ACHN (cell line): ENCODE measurements at places on chromosomes 5 and 9.

DNA sequence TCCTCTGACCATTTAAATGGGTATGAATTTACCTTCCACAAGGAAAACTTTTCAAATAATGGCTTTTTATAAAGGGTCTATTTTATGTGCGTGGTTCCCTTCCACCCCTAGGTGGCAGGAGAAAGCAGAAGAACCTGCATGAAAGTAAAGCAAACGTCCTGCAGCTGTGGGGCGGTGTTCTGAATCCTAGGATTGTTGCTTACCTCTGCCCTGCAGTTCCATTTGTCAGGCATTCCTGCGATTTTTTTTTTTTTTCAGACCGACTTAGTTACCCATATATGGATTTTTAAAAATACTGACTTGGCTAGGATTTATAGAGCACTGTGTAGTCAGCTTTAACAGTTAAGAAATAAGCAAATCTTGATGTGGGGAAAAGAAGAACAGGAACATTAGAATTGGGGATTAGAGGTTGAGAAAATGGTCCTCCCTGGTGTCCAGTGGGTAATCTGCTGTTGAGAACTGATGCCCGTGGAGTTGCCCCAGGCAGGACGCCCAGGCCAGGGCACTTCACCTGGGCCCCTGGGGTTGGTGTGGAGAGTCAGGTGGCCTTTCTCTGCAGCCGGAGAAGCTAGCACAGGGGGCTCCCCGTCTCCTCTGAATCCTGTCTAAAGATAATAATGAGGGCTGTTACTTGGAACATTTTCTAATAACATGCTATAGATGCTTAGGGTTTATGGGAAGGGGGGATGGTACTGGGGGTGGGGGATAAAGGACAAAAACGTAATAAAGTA, 30.4 kb upstream of the LTC4S start:
- peak; percentile 71 for DNase-seq

- peak; percentile 48 for DNase-seq
These were observed 1467.1 kb downstream of the FOXD4L5 start for GRCh38 chr9:63817622-63818518.

- DNase-seq: no peak
These were observed 62.8 kb upstream of the ZFAND5 start for GRCh38 chr9:72427801-72428200.

- DNase-seq: no peak
These were observed 47.0 kb downstream of the DNAJC21 start for GRCh38 chr5:34976347-34976746.

DNA sequence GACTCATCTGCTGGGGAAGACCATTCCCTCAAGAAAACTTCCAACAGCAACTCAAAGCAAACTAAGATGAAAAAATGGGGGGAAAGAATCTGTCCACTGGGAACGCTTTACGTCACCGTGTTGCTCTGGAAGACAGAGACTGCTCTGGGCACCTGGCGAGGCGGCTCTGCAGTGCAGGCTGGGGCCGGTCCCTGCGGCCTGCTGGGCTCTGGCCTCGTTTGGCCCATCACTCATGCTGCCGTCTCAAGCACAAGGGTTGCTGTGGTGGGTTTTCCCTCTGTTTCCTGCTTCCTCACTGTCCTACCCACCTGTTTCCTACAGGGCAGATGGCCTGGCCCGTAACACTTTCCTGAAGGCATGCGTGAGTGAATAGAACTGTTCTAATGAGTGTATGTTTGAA, 92.9 kb upstream of the OTULINL start:
- no peak for DNase-seq

DNA sequence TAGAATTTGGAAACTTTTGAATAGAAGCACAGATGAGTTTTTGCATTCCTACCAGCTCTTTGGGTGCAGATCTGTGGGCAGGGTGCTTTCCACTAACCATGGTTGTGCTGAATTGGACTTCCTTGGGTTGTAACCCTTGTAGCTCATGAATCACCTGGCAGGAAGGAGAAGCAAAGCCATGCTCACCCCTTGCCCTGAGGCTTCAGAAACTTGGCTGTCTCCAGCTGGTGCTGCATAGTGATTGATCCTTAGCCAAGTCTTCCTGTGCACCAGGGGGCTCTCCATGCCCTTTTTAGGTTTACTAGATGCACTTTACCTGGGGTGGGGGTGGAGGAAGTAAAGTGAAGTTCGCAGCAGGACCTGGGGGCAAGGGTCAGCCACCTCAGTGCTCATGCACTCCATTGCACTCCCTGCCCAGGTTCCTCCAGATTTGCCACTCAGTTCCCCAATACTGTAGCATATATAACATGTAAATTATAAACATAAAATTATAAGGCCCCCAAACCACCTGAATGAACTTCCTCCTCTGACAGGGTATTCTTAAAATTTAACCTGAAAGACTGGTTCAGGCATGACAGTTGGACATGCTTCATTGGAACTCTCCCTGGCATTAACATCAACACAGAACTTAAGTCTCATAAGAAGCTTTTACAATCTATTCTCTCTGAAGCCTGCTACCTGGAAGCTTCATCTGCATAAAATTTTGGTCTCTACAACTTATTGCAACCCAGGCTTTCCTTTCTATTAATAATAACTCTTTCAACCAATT, 25.8 kb upstream of the IFNA14 start:
- no peak for DNase-seq

GRCh38 chr5:51476431-51476830, 93.2 kb downstream of the ISL1 start:
- DNase-seq: no peak

GRCh38 chr5:308672-309271, 12.7 kb upstream of the AHRR start:
- no peak for DNase-seq

GRCh38 chr5:68822796-68823195, 271.0 kb upstream of the SLC30A5 start:
- DNase-seq: no peak

- no peak for DNase-seq
These were observed 50.6 kb downstream of the PCSK5 start for GRCh38 chr9:75941066-75941465.

DNA sequence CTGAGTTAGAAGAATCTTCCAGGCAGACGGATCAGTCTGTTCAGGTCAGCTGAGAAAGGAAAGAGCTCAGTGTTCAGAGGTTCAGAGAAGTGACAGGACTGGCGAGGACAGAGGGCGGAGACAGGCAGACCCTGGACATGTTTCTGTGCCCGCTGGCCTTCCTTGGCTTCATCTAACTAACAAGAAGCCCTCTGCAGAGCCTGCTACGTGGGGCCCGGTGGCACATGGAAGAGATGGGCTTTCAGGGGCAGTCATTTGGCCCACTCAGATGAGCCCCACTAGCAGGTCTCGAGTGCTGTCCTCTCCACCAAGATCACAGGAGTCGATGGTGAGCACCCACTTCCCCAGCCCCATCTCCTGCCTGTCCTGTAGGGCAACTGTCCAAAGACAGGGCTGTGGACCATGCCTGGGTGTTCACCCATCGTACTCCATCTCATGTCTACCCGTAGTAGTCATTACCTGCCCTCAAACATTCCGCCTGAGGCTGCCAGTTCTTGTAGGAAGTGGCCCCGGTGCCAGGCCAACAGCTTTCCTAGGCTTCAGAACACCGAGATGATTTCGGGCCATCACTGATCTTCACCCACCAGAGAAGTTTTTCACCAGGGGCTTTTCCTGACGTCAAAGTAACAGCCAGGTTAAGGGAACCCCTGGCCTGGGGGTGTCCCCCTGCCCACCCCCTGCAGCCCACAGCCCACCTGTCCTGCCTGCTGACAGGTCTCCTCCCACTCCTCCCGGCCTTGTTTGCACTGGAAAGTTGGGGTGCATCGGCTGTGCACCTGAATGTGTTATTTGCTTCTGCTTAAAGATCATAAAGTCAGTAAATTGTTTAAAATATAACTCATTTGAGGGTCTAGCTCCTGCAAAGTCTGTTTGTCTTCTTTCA, 14.0 kb downstream of the IRX2 start:
- no peak for DNase-seq

DNA sequence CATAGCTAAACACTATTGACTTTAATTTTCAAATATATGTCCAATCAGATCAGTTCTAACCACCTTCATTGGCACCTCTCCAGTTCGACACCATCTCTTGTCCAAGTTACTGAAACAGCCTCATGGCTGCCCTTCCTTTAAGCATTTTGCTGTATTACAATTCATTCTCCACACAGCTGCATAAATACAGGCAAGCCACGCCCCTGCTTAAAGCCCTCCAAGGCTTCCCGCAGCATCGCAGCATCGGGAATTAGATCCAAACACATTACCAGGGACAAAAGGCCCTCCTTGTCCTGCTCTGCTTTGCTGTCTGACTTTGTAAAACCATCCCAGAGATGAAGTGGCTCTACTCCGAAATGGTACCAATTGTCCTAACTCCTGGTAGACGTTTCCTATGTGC, 75.1 kb upstream of the RAI14 start:
- DNase-seq: no peak

GRCh38 chr9:110319781-110320492, 17.7 kb downstream of the TXNDC8 start:
- no peak for DNase-seq

DNA sequence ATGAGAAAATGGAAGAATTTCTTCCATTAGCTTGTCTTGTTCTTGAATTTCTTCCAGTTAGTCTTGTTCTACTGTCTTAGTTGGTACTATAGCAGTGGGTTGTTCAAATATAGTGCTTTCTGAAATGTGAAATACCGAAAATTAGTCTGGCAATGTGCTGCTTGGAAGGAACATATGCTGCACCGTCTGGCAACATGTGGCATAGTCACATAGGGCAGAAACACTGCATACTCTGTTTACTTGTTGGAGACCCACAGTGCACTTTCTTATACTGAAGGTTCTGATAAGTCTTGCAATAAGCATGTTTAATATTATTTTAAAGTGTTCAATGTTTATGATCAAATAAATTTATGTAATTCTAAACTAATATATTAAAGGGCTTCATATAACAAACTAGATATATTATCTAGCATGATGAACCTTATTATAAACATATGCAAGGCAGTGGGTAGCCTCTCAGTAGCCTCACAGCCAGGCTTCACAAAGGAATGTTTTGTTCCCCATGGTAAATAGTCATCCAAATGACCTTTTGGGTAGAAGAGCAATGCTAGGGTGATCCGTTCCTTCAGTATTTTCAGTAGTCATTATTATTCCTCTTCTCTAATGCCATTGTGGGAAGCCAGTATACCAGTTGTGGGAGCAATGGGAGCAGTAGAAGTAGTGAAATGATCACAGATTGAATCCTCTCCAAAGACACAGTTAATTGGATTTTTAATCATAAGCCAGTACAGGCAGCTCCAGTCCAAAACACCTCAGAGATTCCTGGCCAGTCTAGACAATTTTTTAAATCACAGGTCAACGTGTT, 1106.7 kb downstream of the DTWD2 start:
- DNase-seq: no peak

DNA sequence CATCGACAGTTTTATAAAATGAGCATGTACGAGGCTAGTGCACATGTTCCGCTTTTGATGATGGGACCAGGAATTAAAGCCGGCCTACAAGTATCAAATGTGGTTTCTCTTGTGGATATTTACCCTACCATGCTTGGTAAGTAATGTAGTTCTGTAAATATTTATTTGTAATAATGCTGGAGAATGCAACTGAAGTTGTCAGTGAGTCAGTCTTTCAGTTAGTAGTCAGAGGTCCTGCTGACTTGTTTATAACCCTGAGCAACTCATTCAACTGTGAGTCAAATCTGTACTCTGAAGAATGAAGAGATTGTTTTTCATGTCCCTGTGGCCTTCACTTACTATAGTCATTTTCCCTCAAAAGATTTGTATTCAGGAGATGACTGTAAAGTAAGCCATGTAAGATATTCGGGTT, 28.4 kb upstream of the GPR150 start:
- DNase-seq: no peak

DNA sequence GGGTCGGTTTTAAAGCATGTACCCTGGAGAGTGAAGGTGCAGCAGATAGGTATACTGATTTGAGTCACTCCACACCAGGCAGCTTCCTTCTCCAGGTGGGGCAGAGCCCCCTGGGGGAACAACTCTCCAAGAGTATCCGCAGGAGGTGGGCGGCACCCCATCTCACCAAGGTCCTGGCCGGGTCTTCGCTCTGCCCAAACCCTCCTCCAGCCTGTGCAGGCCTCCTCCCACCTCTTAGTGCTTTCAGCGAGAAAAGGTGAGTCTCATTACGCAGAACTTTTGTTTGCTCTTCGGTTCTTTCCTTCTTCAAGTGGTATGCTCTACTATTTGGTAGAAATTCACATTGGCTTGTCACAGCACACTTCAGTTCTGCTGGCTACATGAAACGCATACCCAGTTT, 13.7 kb downstream of the SPACA9 start:
- DNase-seq: no peak

DNA sequence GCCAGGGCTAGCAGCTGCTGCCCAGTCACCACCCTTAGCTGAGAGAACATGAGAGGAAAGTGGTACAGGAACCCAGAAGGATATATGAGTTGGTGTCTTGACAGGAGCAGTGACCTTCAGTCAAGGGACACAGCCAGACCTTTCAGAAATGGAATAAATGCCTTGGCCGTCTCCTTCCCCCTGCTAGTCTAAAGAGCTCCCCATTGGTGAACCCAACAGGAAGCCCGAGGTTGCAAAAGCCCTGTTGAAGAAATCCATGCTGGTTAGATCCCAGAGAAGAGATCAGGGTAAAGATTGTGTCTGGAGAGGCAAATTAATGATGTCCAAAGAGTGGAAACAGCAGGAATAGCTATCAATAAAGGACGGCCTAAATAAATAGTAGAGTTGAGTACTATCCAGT, 244.5 kb downstream of the NR3C1 start:
- no peak for DNase-seq

- no peak for DNase-seq
These were observed 13.3 kb upstream of the MPDZ start for GRCh38 chr9:13292782-13293181.

- DNase-seq: no peak
These were observed 5.0 kb upstream of the PTGER4 start for GRCh38 chr5:40674661-40675235.

GRCh38 chr5:55517804-55518203, 17.0 kb downstream of the PLPP1 start:
- no peak for DNase-seq

GRCh38 chr5:141850244-141850768, 27.9 kb downstream of the PCDH1 start:
- peak; percentile 30 for DNase-seq

- no peak for DNase-seq
These were observed 44.0 kb upstream of the PCA3 start for GRCh38 chr9:76720245-76720644.

GRCh38 chr5:129204525-129204924, 110.0 kb downstream of the ISOC1 start:
- no peak for DNase-seq

- DNase-seq: no peak
These were observed 1.2 kb downstream of the MTAP start for GRCh38 chr9:21803649-21804048.

GRCh38 chr5:123036391-123037103, at the start of gene PPIC:
Gene PPIC, minus strand, starts transcription at chr5:123036725. Its CDS starts 100 bp downstream, at chr5:123036625.
- DNase-seq: peak; percentile 74

- DNase-seq: no peak
These were observed 115.8 kb downstream of the RXRA start for GRCh38 chr9:134442085-134442474.
